NCI-H226 (cell line): ENCODE measurements at places on chromosomes 7 and 10.

DNA sequence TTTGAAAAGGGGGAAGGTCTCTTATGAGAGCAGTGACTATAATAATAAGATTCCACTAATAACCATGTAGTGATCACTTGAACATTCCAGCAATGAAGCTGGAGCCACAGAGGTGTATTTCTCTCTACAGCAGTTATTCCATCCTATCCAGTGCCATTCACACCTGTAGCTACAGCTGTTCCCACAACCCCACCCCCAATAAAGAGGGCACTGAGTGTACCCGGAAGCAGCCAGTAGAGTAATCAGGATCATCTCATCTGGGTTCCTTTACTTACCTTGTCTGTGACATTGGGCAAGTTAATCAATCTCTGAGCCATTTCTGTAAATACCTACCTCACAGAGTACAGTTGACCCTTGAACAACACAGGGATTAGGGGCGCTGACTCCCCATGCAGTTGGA, 188.7 kb downstream of the KIAA1217 start:
- DNase-seq: no peak

GRCh38 chr10:91050371-91051034, 129.6 kb upstream of the ANKRD1 start:
- no peak for DNase-seq

- DNase-seq: peak; percentile 81
Observed at GRCh38 chr7:134891262-134891695, 95.0 kb upstream of the AGBL3 start.

DNA sequence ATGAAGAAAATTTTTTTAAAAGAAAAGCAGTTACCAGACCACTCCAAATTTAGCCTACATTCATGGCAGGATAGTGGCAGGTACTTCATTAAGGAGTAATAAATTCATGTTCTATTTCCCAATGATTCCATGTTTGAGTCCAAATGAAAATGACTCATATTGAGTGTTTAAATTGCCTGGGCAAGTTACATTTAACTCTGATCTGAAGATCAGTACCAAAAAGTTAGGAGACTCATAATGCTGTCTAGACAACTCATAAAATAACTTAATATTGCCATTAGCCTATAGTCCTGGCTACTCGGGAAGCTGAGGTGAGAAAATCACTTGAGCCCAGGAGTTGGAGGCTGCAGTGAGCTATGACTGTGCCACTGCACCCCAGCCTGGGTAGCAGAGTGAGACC, 13.0 kb downstream of the BRAF start:
- DNase-seq: no peak

DNA sequence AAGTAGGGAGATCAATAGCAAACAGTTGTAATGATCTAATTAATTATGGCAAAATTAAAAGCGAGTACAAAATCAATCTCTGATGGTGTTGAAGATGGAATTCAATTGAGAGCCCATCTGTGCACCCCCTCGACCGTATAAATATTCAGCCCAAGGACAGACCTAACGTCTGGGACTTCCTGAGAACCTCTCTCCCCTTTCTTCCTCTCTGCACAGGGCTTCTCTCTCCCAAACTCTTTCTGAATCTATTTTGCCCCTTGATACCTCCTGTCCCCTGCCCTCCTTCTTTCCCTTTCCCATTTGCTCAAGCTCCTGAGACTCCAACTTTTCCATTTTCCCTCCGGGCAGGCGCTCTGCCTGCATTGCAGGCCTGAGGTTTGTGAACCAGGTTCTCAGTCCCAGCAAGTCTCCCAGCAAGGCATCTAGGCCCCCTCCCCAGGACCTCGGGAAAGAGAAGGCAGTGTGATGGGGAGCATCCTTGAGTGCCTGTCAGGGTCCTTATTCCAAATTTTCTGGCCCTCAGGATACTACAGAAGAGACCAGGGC, 8.5 kb upstream of the PAX2 start:
- DNase-seq: no peak

DNA sequence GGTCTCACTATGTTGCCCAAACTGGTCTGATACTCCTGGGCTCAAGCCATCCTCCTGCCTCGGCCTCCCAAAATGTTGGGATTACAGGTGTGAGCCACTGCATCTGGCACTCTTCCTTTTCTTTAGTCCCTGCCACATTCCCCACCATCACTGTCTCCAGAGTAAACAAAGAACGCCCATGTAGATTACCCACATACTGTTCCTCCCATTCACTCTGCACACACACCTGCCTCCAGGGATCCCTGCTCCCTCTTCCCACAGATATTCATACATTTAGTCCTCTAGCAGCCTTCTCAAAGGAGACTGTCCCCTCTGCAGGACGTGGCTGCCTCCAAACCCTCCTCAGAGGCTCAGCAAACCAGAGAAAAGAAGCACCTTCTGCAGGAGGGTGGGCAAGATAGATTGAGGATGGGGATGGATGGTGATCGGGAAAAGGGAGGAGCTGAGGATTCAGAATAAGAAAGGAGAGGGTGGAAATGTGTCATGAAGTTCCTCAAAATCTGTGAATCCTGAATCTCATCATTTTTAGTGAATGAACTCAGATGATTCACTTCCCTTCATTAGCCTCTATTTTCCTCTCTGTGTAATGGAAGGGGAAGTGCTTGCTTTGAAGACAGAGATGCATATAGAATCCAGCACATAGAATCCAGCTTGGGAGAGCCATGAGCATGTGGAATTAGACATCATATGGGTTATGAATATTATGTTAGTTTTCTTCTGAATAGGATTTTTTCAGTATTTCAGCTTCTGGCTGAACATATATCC, 5.5 kb upstream of the PLAU start:
- DNase-seq: no peak

DNA sequence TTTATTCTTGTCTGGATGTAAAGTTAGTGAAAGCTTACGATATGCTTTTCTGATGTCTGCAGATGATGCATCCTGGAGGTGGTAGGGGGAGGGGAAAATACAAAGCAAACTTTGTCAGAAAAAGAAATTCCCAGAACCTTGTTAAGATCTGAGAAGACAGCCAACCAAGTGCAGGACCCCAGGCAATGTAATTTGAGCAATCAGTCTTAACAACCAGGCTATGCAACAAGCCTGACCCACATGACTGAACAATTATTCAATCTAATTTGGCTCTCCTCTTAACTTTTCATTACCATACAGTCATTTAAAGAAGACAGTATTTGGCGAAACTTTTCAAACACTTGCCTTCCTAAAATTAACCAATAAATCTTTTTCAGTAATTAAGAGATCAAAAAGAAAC, 74.5 kb downstream of the DNAJC1 start:
- no peak for DNase-seq

DNA sequence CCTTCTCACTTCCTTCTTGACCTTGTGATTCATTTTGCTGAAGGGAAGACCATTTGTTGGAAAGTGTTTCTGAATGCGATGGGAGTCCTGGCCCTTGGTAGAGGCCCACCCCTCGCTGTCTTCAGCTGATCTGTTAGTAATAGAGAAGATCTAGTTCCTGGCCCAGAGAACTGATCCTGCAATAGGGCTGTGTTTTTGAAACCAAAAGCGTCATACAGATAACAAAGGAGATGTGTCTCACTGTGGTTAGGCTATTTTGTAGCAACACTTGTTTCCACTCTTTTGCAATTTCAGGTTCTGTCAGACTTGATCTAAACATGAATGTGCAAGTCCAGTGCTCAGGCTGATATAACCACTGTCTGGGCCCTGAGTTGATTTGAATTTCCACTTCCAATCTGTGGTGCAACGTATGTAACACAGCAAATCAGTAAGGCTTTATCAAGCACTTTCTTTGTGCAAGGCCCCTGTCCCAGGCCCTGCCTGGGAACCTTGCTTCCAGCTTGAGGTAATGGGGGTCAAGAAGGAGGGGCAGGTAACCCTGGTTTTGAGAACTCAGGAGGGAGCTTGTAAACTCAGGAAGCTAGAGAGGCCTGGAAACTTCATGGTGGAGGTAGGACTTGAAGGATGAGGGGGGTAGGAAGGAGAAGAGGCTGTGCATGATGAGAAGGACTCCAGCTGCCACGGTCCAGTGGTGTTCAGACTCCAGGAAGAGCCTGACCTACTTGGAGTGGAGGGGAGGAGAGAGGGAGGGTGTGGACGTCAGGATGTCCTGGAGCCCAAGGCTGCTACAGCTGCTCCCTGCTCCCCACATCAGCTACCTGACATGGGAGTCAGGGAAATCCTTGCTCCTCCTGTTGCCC, 42.2 kb upstream of the SRGN start:
- DNase-seq: peak; percentile 54

DNA sequence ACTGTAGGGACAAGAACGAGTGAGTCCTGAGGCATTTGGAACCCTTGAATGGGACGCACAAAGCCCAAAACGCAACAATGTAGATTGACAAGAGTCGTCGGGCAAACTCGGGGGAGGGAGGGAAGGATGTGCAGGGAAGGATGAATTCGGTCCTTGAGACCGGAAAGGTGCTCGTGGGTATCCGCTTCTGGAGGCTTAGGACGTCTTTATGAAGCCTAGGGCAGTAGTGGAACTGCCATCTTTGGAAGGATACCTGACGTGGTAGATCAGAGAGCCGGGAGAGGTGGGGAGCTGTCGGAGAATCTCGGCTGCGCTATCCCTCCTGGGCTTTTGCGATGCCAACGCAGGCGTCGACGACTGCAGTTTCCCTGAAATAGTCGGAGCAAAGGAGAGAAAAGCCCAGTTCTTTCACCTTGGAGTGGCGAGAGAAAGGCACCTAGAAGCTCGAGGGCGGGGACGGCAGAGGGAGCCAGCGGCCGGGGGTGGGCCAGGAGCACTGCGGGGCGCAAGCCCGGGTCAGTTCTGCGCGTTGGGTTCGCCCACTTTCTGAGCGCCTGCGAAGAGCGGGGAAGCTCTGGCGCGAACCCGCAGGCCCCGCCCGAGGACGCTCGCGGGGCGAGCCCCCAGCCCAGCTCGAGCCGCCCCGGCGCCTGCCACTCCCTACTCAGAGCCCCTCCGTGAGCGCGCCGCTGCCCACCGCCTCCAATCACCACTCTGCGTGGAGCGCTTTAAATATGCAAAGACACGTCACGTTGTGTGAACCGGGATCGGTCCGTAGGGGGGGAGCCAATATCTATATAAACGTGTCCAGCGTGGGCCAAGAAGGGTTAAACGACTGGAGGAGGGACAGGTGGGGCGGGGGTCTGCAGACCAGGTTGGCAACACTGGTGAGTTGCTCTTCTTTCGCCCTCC, at the start of gene CYP26C1:
CYP26C1 (plus strand) TSS at position 824 of the 912 bp plus-strand sequence. CDS start 466 bp downstream, outside the sequence.
- DNase-seq: no peak

DNA sequence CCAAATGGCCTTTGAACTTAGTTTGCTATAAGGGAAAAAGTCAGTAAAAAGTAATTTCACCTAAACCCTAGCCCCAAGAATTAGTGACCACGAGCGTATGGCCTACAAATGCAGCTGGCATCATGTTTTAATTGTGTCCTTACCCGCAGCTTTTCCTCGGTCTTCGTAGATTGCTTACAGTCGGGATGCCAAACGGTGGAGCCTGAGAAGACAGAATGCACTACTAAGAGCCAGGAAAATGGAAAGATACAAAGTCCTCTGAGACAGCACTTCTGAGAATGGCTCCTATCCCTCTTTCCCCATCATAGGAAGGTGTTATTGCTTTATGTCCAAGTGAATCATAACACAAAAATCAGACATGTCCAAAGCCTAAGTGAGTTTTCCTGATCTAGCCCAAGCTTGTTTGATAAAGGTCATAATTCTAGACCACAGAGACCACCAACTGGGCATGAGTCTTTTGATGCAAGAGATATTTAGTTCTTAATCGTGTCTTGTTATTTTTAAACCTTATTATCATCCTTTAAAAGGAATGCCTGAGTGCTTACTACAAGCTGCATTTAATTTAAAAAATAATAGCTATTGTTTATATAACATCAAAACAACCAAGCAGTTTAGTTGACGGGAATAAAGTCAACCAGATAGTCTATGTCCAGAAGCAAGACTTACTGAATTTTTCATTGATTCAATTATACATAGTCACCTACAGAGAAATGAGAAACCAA, 83.7 kb upstream of the AFAP1L2 start:
- DNase-seq: no peak

GRCh38 chr10:12394241-12395033, 45.1 kb downstream of the CAMK1D start:
- peak; percentile 67 for DNase-seq

- DNase-seq: no peak
Observed at GRCh38 chr7:21030237-21030871, 243.7 kb upstream of the SP8 start.

GRCh38 chr7:22231141-22231540, 125.8 kb downstream of the RAPGEF5 start:
- no peak for DNase-seq

DNA sequence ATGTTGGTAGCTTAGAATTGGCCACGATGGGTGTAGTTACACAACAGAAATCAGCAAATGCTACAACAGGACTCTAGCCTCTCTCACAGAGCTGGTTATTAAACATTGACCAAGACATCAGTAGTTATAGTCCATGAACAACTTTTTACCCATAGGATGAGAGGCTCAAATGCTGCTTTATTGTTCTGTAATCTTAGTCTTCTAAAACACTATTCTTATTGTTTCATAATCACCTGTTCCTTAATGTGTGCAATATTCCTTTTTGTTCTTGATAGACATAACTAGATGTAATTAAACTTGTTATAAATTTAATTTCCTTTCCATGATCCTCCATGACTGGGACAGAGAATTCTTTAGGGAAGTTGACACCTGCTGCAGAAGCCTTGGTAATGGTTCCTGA, 356.9 kb downstream of the EXOC4 start:
- DNase-seq: no peak

DNA sequence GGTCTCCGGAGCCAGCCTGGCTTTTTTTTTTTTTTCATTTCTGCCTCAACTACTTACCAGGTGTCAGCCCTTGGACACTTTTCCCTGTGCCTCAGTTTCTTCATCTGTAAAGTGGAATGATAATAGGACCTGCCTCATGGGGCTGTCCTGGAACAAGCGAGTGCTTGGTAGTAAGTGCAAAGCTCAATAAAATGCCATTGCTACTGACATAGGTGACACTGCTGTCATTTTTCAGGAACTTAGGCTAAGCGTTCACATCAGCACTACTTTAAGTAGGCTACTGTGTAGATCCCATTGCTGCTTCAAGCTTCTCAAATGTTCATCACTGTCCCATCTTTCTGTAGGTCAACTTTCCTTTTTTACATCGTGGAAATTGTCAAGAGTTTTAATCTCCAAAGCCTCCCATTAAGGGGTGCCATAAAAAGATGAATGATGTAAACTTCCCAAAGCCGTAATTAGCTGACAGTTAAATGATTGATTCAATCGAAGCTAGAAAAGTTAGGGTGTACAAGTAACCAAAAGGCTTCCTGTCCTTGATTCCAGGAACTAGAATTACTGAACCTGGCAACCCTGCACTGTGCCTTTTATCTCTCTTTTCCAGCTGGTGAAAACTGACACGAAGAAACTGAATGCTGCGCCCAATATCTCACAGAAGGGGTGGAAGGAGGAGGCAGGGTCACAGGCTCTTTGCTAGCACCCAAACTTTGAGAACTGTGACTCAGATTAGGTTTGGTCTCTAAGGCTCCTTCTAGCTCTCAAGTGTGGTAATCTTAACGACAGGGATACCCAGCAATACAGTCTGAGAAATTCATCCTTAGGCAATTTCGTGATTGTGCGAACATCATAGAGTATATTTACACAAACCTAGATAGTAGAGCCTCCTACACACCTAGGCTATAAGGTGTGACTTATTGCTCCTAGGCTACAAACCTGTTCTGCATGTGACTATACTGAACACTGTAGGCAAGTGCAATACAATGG, 861 bp upstream of the USP6NL start:
- DNase-seq: no peak

- no peak for DNase-seq
Observed at GRCh38 chr7:97024209-97025129, at the start of gene DLX5. TSS of gene DLX5 (minus strand) at chr7:97024831. CDS start at chr7:97024623, 208 bp downstream.
